DMS53 (cell line): ENCODE measurements at places on chromosomes 7 and 10.
A peak's percentile ranks its signal among the peaks of the same experiment; 100 is the strongest.

DNA sequence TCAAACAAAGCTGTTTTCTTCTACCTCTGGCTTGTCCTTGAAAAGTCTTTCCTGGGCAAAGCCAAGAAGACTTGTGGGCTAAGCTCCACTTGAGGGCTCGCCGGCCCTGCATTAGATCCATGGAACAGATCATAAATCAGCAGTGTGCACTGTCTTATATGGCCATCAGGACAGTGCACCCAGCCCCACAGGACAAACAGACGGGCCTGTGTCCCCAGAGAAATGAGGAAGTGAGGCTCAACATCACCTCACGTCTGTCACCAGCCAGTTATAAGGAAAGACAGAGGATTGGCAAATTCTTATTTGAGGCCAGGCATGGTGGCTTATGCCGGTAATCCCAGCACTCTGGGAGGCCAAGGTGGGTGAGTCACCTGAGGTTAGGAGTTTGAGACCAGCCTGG, 12.3 kb upstream of the IFT22 start:
- no peak for DNase-seq

DNA sequence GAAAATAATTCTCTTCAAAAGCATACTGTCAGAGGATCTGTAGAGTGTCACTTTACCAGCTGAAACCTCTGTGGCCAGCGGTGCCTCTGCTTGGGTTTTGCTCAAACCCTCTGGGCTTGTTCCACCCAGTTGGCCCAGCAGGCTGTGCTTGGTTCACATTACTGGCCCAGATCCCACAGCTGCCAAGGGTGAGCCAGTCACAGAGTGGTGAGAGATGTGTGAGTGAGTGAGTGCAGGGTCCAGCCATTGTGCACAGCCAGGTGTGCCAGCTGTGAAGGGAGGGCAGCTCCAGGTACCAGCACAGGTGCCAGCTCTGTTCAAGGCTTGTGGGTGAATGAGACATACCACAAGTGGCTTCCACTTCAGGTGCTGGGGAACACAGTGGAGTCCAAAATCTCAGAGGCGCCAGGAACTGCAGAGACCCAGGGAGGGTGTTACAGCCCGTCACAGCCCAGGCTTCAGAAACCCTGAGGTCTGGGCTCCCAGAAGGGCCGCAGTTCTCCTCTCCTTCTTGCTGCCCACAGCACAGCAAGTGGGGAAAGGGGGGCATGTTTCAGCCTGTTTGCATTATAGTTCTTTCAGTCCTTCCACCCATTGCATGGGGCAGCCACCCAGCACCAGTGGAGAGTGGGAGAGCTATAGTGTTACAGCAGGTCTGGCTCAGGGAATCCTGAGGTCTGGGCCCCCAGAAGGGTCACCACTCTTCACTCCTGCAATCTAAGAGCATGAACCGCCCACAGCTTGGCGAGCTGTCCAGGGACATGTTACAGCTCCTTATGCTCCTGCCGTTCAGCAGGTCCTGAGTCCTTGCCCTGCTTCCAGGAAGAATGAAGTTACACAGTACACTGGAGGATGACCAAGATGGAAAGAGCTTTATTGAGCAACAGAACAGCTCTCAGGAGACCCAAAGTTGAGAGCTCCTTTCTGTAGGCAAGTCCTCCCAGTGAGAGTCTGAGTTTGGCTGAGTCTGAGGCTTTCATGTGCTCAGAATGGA, 931.7 kb upstream of the SORCS1 start:
- no peak for DNase-seq

DNA sequence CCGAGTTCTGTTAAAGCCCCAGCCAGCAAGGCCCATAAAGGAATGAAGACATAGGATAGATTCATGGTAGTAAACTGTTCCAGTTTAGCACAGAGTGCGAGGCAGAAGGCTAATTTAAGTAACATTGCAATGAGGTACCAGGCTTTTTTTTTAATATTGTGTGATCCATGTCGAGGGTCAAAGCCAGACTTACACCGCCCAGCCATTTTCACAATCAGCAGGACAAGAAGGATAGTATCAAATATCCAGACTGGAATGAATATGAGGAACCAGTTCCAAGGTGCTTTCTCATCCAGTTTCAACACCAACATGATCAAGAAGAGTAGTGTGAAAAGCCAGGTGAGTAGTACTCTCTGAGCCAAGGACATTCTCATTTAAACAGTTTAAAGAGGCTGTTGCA, 4.2 kb downstream of the TMEM60 start:
- no peak for DNase-seq

- DNase-seq, result no peak
These were observed 608.0 kb downstream of the PHTF2 start for GRCh38 chr7:78406531-78406930.

GRCh38 chr7:47304727-47305719, 276.9 kb downstream of the TNS3 start:
- DNase-seq, result no peak

DNA sequence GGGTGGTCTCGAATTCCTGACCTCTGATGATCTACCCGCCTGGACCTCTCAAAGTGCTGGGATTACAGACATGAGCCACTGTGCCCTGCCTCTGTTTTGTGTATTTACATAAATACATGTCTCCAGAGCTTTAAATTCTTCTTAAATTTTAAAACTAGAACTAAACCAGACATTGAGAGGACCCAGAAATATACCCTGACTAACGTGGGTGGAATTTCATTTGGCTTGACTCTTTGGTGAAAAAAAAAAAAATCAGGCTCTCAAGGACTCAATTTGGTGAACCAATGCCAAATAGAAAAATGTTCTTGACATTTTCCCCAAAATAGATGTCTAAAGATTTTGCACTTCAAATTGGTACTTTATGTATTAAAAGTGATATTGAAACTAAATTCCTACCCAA, 16.6 kb upstream of the FAS start:
- no peak for DNase-seq

DNA sequence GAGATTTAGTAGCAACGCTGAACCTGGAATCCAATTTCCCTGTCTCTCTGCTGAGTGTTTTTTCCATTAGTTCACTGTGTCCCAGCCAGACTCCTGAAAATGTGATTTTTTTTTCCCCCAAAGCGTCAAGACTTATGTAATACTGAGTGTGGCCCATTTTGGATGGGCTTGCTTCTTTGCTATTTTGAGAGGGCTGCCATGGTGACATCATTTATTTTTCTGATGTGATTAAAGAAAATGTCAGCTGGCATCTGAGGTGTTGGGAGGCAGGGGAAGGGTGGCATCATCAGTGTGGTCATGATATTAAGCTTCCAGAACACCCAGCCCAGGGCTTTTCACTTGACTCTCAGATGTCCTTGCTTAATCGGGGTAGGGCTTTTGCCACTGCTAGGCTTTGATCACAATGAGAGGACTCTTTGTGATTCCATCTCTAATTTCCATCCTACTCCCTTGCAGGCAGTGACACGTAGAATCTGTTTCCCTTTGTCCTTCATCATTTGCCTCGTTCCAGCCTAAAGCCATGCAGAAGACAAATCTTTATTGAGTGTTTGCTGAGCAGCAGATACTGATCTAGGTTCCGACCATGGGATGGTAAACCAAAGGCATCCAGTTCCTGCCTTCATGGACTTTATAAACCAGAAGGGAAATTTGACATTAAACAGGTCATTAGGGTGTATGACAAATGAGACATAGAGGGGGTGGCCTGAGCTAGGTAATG, 7.4 kb downstream of the ZNF365 start:
- DNase-seq, result no peak

GRCh38 chr10:65423043-65423442, 1502.8 kb upstream of the LRRTM3 start:
- DNase-seq, result no peak

- DNase-seq, result no peak
These were observed 18.1 kb downstream of the CAMK2G start for GRCh38 chr10:73856261-73856660.

- no peak for DNase-seq
These were observed 2.7 kb downstream of the SKIDA1 start for GRCh38 chr10:21522631-21523406.

- DNase-seq, result no peak
These were observed 39.0 kb upstream of the SORBS1 start for GRCh38 chr10:95600158-95600557.

GRCh38 chr10:119339109-119339508, 131.7 kb downstream of the GRK5 start:
- no peak for DNase-seq

- peak; percentile 39 for DNase-seq
These were observed 12.4 kb upstream of the CAMK2G start for GRCh38 chr10:73886661-73887293.

GRCh38 chr7:77544518-77544917, 7.4 kb downstream of the PTPN12 start:
- DNase-seq, result no peak

DNA sequence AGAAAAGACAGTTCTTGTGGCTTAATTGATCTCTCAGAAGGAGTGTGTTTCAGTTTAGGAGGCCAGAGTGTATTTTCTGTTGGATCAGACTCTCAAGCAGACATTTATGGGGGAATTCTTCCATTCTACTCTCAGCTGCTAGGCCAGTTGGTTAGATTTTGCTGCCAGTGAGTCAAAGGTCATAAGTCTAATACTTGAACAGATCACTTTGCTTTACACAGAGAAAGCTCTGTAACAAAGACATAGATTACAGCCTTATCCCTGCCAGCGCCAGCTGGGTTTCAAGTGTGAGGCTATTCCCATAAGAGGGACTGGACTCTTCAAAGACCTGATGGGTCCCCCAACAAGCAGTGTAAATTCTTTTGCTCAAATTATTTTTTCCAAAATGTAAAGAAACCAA, 145.6 kb upstream of the SEMA3C start:
- no peak for DNase-seq

DNA sequence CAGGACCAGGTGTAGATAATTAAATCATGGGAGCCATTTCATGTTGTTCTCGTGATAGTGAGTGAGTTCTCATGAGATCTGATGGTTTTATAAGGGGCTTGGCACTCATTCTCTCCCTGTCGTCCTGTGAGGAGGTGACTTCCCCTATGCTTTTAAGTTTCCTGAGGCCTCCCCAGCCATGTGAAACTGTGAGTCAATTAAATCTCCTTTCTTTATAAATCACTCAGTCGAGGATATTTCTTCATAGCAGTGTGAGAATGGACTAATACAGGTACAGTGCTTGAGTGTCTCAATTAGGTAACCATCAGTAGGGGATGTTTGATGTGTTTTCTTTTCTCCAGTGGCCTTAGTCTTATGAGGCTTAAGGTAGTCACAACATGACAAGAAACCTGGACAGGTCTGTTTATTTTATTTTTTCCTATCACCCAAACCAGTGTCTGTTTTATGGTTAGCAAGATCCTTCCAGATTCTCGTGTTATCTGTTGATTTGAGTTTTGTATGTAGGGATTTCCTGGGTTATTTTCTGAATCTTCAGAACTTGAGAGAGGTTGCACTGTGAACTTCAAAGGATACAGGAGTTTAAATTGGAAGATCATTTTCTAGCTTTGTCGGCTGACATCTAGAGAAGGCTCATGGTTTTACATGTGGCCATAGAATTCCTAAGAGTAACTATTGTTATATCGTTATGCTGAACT, 32.1 kb downstream of the UMAD1 start:
- no peak for DNase-seq

DNA sequence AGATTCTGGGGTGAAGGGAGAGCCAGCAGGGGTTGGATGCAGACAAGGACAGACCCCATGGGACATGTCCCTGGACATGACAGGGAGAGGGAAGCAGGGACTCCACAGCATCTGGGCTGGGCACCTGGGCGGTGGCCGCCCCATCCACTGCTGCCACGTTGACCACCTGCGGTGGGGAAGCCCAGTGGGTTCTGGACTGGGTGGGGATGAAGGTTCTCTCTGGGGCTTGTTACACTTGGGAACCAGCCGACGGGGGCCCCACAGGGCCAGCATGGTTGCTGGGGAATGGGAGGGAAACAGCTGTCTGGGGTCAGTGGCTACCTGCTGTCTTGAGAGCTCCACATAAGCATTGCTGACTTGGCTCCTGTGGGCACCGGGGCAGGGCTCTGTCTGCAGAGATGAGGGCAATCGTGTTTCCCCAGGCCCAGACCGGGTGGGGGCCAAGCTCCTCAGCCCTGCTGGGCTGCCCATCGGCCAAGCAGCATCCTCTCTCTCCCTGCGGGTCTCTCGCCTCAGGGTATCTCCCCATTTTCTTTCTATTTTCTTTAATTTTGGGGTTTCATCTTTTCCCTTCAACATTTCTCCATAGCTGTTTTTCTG, 443.6 kb upstream of the PFKP start:
- no peak for DNase-seq

GRCh38 chr7:106345421-106346166, 60.8 kb upstream of the NAMPT start:
- DNase-seq, result peak; percentile 25

DNA sequence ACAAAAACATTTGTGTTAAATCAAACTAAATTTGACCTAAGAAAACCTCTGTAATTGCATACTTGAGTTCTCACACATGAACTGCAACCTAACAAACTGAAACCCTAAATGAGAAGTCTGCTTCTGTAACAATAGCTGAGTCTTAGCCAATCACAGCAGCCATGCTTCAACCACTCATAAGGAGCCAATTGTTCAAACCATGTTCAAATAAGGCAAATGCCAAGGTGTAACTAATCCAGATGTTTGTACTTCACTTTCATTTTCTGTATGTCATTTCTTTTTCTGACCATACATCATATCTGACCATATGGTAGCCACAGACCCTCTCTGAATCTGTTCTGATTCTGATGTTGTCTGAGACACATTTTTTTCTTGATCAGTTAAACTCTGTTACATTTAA, 47.5 kb upstream of the ANTXRL start:
- DNase-seq, result no peak

- no peak for DNase-seq
These were observed 32.7 kb downstream of the SNX8 start for GRCh38 chr7:2281541-2281940.

- no peak for DNase-seq
These were observed 690.8 kb upstream of the FZD8 start for GRCh38 chr10:36332926-36333325.

GRCh38 chr10:99365311-99365710, 36.2 kb downstream of the CNNM1 start:
- DNase-seq, result no peak

GRCh38 chr10:74683067-74683466, 143.3 kb upstream of the KAT6B start:
- DNase-seq, result peak; percentile 28

GRCh38 chr10:121574519-121575166, 23.6 kb downstream of the FGFR2 start:
- no peak for DNase-seq

DNA sequence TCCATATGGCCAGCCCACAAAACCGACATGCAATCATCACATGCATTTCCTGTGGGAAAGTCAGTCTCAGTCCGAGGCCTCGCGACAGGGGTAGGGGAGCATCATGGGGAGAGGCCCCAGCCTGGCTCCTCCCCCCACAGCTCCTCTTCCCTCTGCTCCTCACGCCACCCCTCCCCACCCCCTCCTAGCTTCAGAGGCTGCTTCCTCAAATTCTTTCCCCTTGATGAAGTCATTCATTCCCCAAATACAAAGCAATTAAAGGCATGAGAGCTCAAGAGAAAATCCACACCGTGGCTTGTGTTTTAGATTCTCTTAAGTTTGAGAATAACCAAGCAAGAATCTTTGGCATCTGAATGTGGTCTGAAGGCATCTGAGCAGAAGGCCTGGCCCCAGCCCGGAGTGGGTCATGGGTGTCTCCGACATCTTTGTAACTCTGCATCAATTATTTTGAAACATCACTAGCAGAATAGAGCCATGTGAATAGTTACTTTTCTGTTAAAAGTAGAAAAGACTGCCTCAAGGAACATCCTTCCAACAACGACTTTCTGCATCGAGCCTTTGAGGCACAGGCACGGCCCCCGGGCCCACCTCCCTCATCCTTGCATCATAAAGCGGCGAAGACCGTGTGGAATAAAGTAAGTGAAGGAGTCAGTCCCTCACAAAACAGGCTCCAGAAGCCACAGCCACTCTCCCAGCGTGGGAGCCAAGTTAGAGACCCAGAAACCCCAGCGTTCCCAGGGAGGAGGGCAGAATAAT, 90.9 kb downstream of the DIP2C start:
- DNase-seq, result no peak
